Skin of body (tissue), 3 donors: ENCODE measurements at places on chromosomes 4 and X. TPM values are rescaled to one million over a fixed set of nuclear protein-coding genes. Genes with fewer than 3 reads are reported as not detected.

FRMD7 gene
- total RNA-seq, result 0.10 TPM

SCML2 gene
- total RNA-seq, result 7.4 TPM

- no peak for DNase-seq
These were observed 97.9 kb downstream of the ARHGEF9 start for GRCh38 chrX:63686878-63687714.

- DNase-seq, result no peak
These were observed 404.8 kb downstream of the TLL1 start for GRCh38 chr4:166277853-166278252.

GRCh38 chrX:13805241-13805640 lies 11.7 kb downstream of the GPM6B start:
- DNase-seq, result peak; percentile 0

DNA sequence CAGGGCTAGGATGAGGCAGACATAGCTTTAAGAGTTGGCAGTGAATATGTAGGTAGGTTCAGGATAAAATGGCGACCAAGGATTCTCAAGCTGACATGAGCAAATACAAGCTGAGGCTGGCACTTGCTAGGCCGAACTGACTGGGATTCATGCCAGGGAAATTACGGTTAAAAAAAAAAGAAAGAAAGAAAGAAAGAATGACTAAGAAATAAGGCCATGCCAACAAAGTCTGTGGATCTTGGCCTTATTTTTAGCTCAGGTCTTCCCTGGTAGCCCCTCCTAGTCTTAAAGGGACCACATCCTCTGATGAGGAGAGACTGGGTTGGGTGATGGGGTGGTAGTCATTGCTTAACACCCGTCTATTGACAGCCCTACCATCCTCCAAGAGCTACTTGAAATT lies 64.4 kb upstream of the KLHL13 start:
- DNase-seq, result no peak

- DNase-seq, result no peak
These were observed 454.6 kb downstream of the MAGEB5 start for GRCh38 chrX:26670521-26670920.

DNA sequence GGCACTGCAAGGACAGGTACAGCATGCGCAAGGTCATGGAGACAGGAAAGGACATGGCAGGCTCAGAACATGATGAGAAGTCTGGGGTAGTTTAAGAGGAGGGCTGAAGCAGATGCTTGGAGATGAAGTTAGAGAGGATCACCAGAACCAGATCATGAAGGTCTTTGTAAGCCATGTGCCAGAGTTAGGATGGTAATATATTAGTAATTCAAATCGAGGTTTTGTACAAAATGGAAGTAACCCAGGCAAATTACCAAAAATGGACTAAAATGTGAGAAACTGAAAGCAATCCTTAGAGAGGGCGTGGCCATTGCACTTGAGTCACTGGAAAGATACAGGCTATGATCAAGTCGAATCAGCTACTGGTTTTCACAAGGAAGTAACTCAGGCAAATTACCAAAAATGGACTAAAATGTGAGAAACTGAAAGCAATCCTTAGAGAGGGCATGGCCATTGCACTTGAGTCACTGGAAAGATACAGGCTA lies 13.5 kb downstream of the RXFP1 start:
- DNase-seq, result no peak

GRCh38 chrX:21933077-21933476 lies 7.4 kb upstream of the SMS start:
- no peak for DNase-seq

- peak; percentile 62 for DNase-seq
These were observed at the start of gene LEF1 for GRCh38 chr4:108168671-108169523. Gene LEF1, minus strand, starts transcription at chr4:108168932. Its CDS starts 1,165 bp downstream, at chr4:108167767.

DNA sequence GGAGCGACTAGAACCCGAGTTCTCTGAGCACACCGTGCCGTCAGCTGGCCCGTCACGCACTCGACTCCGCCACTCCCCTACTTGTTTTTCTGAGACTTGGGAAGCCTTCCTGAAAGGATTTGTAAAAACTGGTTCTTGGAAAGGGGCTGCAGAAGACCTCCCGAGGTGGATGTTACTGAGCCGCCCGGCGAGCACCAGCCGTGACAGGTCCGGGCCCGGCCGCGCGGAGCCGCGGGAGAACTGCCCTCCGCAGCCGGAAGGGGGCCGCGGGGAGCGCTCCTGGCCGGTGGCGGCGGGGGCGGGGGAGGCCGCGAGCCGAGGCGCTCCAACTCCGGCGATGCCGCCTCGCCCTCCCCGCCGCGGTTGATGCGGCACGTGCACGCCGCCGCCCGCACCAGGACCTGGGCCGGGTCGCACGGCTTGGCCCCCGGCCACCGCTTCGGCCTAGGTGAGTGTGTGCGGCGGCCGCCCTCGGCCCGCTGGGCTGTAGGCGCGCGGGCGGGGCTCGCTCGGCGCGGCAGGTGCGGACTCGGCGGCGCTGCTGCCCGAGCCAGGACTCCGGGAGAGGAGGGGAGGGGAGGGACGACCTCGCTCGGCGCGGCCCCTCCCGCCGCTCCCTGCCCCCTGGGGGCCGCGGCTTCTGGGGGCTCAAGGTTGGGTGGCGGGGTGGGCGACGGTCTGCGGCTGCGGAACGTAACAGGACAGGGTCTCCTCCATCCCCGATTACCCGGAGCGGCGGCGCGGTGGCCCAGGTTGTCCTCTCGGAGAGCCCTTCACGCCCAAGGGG lies 1.7 kb downstream of the SPRY1 start:
- DNase-seq, result peak; percentile 19

- no peak for DNase-seq
These were observed 49.0 kb downstream of the TBC1D19 start for GRCh38 chr4:26632916-26633315.

DNA sequence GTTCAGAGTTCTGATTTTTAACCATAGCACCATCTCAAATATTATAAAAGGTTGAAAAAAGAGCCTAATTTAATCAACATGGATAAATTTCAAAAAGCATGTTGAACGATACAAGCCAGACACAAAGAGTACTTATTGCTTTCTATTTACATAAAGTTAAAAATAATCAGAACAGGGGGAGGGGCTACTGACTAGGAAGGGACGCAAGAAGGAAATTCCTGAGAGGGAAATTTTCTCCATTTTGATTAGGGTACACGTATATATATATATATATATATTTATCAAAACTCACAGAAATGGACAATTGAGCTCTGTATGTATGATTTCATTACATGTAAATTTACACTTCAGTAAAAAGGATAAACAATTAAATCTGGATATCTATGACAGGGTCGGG lies 482 bp upstream of the MBTPS2 start:
- DNase-seq, result peak; percentile 64

DNA sequence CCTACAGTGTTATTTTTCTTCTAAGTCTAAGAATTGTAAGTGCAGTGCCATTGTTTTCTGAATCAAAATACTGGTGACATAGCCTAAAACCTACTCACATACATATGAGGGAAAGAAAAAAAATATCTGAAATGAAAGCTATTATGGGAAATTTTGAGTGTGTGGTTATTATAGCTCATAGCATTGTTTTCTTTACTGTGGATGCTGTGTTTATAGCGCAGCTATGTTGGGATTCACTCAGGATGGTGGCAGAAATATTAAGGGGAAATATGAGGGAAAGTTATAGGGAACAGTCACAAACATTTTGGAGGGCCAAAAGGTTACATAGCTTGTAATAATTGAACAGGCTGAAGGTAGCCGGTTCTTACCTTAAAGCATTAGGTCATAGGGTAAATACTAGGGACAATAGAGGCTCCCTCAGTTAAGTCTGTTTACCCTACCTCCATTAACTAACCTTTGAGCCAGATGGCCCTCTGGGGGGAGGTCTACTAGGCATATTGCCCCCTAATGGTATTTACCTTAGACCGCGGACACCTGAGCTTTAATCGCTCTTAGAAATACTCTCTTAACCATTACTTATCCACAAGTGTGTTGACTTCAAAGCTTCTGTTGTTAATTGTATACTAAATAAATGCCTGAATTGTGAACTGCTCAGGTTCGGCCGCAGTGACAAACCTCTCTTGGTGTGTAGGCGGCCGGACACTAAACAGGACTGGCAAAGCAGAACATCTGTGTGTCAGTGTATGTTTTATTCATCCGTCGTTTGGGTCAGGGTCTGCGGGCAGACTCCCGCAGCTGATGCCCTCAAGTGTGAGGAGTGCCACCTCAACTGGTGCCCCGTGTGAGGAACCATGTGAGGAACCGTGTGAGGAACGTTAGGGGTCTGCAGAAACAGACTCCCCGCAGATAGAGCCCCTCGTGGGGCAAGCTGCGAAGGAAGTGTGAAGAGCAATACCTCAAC lies 21.3 kb upstream of the SULT1B1 start:
- DNase-seq, result no peak
